ENCODE measurements at places on chromosomes 4 and X. TPM values are rescaled to one million over a fixed set of nuclear protein-coding genes. Genes with fewer than 3 reads are reported as not detected.

TKTL1 gene
- not detected for total RNA-seq

TMEM255A gene
- total RNA-seq, result 8.9 TPM

GRCh38 chr4:78796526-78796925 is 20.4 kb downstream of the BMP2K start:
- H3K4me3 ChIP-seq, result no peak overlapping the region
- no peak overlapping the region for H3K27ac ChIP-seq
- H3K27me3 ChIP-seq, result no peaks in the 10 kb centered on the region
- peaks cover 6% of the 10 kb centered on the region for H3K4me1 ChIP-seq
- no peak for ATAC-seq
- no peaks in the 10 kb centered on the region for H3K36me3 ChIP-seq

GRCh38 chr4:152359208-152360044 is 176.5 kb downstream of the FBXW7 start:
- no peaks in the 10 kb centered on the region for H3K27me3 ChIP-seq
- H3K27ac ChIP-seq, result no peak overlapping the region
- ATAC-seq, result no peak
- no peaks in the 10 kb centered on the region for H3K36me3 ChIP-seq

ERVMER34-1 gene
- total RNA-seq, result 0.45 TPM

GRCh38 chrX:136551410-136551809 is 19.4 kb downstream of the VGLL1 start:
- ATAC-seq, result no peak
- H3K36me3 ChIP-seq, result no peaks in the 10 kb centered on the region
- no peak overlapping the region for H3K4me3 ChIP-seq
- H3K27ac ChIP-seq, result no peak overlapping the region

MRPL1 gene
- total RNA-seq, result 25.6 TPM

DNA sequence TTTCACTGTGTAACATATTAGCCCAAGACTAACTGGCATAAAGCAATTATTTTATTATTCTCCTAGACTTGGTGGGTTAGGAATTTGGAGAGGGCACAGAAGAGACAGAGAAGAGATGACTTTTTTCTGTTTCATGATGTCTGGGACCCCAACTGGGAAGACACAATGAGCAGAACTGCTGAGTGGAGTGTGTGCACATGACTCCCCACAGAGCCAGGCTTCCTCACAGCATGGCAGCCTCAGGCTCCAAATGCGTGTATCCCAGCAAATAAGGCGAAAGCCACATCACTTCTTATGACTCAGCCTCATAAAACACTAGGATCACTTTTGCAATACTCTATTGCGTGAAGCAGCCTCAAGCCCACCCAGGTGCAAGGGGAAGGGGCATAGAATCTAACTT is 68.4 kb downstream of the MFAP3L start:
- peaks cover 7% of the 10 kb centered on the region for H3K27me3 ChIP-seq
- H3K36me3 ChIP-seq, result no peaks in the 10 kb centered on the region
- no peak for ATAC-seq
- no peak overlapping the region for H3K27ac ChIP-seq
- H3K4me3 ChIP-seq, result no peak overlapping the region
- no peaks in the 10 kb centered on the region for H3K4me1 ChIP-seq

TMEM150C gene
- 3.5 TPM for total RNA-seq

KCTD8 gene
- total RNA-seq, result 2.7 TPM

LDOC1 gene
- total RNA-seq, result 4.0 TPM

TCEAL6 gene
- 0.39 TPM for total RNA-seq

- H3K4me3 ChIP-seq, result no peak overlapping the region
- H3K27me3 ChIP-seq, result no peaks in the 10 kb centered on the region
- no peaks in the 10 kb centered on the region for H3K4me1 ChIP-seq
These were observed 9.8 kb downstream of the DCAF8L2 start for GRCh38 chrX:27599928-27600327.

- H3K27ac ChIP-seq, result no peak overlapping the region
- no peaks in the 10 kb centered on the region for H3K27me3 ChIP-seq
- H3K36me3 ChIP-seq, result no peaks in the 10 kb centered on the region
- H3K4me1 ChIP-seq, result no peaks in the 10 kb centered on the region
- H3K4me3 ChIP-seq, result no peak overlapping the region
These were observed 229.9 kb upstream of the UGT8 start for GRCh38 chr4:114368751-114369150.

TEX13B gene
- total RNA-seq, result not detected

MAMLD1 gene
- 7.3 TPM for total RNA-seq

GRCh38 chr4:100929758-100930157 is 411.9 kb upstream of the EMCN start:
- H3K36me3 ChIP-seq, result no peaks in the 10 kb centered on the region
- H3K4me3 ChIP-seq, result no peak overlapping the region
- no peak overlapping the region for H3K27ac ChIP-seq
- no peaks in the 10 kb centered on the region for H3K27me3 ChIP-seq
- H3K4me1 ChIP-seq, result no peaks in the 10 kb centered on the region

- no peaks in the 10 kb centered on the region for H3K4me1 ChIP-seq
- no peaks in the 10 kb centered on the region for H3K36me3 ChIP-seq
- H3K27ac ChIP-seq, result no peak overlapping the region
- H3K27me3 ChIP-seq, result no peaks in the 10 kb centered on the region
These were observed 11.9 kb downstream of the ENPEP start for GRCh38 chr4:110487873-110488272.

GRCh38 chrX:25015486-25016360 is at the start of gene ARX:
Gene ARX (minus strand): TSS chrX:25015965. CDS start chrX:25015737, 228 bp downstream.
- H3K4me3 ChIP-seq, result no peak within 1 kb of the TSS
- no peaks in the 10 kb centered on the region for H3K4me1 ChIP-seq
- H3K36me3 ChIP-seq, result no peaks in the 10 kb centered on the region
- ATAC-seq, result no peak

DNA sequence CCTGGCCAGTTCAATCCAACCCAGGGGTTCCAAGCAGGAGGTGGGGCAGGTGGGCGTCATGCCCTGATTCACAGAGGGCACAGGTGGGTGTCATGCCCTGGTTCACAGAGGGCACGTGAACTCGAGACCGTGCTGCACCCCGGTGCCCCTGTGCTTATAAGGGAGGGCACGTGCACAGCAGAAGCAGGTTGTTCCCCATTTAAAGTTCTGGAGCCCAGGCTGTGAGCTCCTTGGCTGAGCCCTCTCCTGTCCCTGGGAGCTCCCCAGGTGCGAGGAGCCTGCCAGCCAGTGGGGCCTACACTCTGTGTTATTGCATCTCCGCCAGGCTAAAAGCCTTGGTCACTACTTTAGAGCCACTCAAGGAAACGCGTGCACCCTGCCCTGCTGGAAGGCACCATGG is 3.2 kb upstream of the CPZ start:
- peaks cover 96% of the 10 kb centered on the region for H3K27me3 ChIP-seq
- no peak overlapping the region for H3K27ac ChIP-seq
- no peaks in the 10 kb centered on the region for H3K4me1 ChIP-seq
- no peaks in the 10 kb centered on the region for H3K36me3 ChIP-seq
- H3K4me3 ChIP-seq, result no peak overlapping the region
- no peak for ATAC-seq

DNA sequence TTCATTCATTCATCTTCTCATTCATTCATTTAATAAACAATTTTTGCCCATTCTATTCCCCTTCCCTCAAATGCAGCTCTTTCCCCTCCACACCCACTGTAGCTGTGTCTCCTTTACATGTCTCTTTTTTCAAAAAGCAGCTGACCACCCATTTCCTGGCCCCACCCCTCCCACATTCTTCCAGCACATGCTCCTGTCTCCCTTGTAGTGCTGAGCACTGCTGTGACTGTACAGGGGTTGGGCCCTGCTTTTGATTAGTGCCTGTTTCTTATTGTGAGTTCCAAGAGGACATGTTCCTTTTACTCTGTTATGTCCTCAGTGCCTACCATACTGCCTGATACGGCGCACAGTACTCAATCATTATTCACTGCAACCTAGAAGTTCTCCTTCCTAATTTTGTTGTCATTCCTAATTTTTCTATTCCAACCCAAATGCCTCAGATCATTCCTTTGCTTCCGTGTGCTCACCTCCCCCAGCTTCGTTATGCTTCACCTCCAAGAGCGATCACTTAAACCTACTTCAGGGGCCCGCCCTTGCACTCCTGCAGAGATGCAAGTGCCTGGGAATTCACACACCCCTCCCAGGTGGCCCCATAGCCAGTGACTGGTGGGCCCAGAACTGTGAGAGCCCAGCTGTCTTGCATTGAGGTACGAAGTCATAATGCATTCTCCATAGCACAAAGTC is 152.2 kb downstream of the STK32B start:
- no peaks in the 10 kb centered on the region for H3K4me1 ChIP-seq
- no peak overlapping the region for H3K4me3 ChIP-seq
- no peaks in the 10 kb centered on the region for H3K36me3 ChIP-seq
- no peak overlapping the region for H3K27ac ChIP-seq

DNA sequence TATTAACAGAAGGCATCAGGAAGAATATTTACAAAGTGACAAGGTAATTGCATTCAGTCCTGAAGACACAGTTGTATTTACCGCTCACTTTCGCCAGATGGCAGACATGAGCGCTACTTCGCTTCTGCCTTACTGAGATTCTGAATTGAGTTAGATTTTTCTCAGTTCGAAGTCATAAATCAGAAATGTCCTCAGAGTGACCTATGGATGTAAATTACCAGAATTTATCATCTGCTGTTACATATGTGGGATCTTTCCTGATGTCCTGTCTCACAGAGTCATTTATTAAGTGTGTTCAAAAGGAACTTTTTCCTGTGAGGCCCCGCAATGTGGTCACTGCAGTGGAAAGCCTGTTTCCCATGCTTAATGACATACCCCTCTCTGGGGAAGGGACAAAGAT is 97.3 kb upstream of the DCLK2 start:
- H3K4me3 ChIP-seq, result no peak overlapping the region
- H3K27ac ChIP-seq, result no peak overlapping the region
- no peaks in the 10 kb centered on the region for H3K27me3 ChIP-seq
- H3K36me3 ChIP-seq, result no peaks in the 10 kb centered on the region

DNA sequence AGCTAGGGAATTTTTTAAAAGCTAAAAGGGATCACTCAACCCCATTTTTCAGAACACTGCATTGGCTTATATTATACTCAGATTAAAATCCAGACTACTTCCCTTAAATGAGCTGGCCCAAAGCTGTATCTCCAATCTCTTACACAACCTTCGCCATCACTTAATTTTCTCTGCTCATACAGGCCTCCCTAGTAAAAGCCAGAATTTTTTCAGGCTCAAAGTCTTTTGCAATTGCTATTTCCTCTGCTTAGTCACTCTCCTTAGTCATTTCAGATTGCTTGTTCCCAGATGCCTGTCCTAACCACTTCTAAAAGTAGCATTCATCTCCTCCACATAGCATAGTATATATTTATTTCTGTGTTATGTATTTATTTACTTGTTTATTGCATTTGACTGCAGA is 1587.9 kb upstream of the ADGRL3 start:
- no peak overlapping the region for H3K4me3 ChIP-seq
- H3K27me3 ChIP-seq, result no peaks in the 10 kb centered on the region
- no peaks in the 10 kb centered on the region for H3K36me3 ChIP-seq
- ATAC-seq, result no peak
- H3K27ac ChIP-seq, result no peak overlapping the region

- H3K36me3 ChIP-seq, result peaks cover 61% of the 10 kb centered on the region
- no peak overlapping the region for H3K27ac ChIP-seq
- no peak for ATAC-seq
- no peaks in the 10 kb centered on the region for H3K27me3 ChIP-seq
- no peak overlapping the region for H3K4me3 ChIP-seq
These were observed 16.3 kb downstream of the LONRF3 start for GRCh38 chrX:118990512-118991227.

RHOH gene
- 1.5 TPM for total RNA-seq

DNA sequence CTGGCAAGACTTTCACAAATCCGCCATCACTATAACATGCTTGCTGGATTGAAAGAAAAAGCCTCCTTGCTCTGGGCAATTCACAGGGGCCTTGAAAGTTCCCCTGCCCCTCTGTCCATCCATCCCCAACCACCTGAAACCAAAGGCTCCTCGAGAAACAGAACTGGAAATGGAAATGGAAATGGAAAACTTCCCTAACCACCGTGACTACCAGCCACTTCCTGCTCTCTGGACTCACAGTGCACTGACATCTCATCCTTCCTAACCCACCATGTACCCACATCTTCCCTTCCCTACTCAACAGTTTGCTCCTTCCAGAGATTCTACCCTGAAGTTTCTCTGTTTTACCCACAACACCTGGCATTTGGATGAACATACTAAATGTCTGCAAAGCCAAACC is 603.6 kb upstream of the DIPK2B start:
- H3K4me3 ChIP-seq, result no peak overlapping the region
- peaks cover 8% of the 10 kb centered on the region for H3K4me1 ChIP-seq
- H3K27ac ChIP-seq, result no peak overlapping the region
- H3K36me3 ChIP-seq, result no peaks in the 10 kb centered on the region

NOX1 gene
- not detected for total RNA-seq

CXorf51B gene
- not detected for total RNA-seq

SYNPO2 gene
- 3,168 TPM for total RNA-seq

DNA sequence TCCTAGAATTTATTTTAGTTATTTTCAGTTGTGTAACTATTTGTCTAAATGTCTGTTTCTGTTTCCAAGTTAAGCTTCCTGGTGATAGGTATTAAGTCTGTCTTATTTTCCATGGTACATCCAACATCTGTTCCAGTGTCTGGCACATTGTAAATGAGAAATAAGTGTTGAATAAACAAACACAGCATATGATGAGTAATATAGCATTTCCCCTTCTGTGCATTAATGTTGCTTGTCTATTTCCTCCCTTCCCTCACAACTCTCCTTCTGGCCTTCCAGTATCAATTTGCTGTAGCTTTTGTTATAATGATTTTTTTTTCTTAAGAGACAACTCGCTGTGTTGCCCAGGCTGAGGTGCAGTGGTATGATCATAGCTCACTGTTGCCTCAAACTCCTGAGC is 36.1 kb downstream of the COPS4 start:
- H3K27ac ChIP-seq, result no peak overlapping the region
- no peaks in the 10 kb centered on the region for H3K27me3 ChIP-seq
- ATAC-seq, result no peak
- H3K36me3 ChIP-seq, result peaks cover 88% of the 10 kb centered on the region
- H3K4me3 ChIP-seq, result no peak overlapping the region

- no peak for ATAC-seq
- no peaks in the 10 kb centered on the region for H3K4me1 ChIP-seq
- no peak overlapping the region for H3K27ac ChIP-seq
- no peaks in the 10 kb centered on the region for H3K27me3 ChIP-seq
These were observed 27.9 kb downstream of the SMPX start for GRCh38 chrX:21730026-21730425.

DNA sequence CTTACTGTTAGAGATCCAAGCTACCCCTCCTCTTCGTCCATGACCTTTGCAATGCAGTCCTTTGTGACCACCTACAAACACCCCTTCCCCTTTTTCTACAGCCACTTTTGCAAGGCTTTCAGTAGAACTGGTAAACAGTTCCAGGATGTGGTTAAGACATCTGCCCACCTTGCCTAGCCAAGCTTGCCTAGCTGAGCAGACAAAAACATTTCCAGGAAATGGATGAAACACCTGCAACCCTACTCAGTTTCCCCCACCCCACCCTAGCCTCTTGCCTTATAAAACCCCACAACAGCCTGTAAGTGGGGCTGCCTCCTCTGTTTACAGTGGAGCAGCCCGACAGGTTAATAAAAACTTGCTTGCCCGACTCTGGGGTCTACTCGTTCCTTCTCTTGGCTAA is 133.8 kb downstream of the ZC4H2 start:
- H3K36me3 ChIP-seq, result no peaks in the 10 kb centered on the region
- no peaks in the 10 kb centered on the region for H3K27me3 ChIP-seq
- H3K4me1 ChIP-seq, result no peaks in the 10 kb centered on the region
- no peak overlapping the region for H3K4me3 ChIP-seq
- H3K27ac ChIP-seq, result no peak overlapping the region
- no peak for ATAC-seq
